ENCODE measurements at places on chromosomes 1 and 21.

- no peak for DNase-seq
Measured at GRCh38 chr1:213227458-213227857, 176.4 kb downstream of the RPS6KC1 start.

DNA sequence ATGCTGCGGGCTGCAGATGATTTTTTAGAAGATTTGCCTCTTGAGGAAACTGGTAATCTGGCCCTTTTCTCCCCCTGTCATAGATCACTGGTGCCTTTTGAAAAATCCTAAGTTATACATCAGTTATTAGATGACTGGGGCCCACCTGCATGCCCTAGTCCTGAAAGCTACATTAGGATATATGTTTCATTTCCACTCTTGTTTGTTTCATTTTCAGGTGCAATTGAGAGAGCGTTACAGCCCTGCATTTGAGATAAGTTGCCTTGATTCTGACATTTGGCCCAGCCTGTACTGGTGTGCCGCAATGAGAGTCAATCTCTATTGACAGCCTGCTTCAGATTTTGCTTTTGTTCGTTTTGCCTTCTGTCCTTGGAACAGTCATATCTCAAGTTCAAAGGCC is 8.1 kb upstream of the IFI44 start:
- DNase-seq: no peak

GRCh38 chr1:180513531-180513930 is 11.2 kb upstream of the ACBD6 start:
- DNase-seq: no peak

- DNase-seq: no peak
Measured at GRCh38 chr21:28875078-28875477, 117.6 kb downstream of the LTN1 start.

DNA sequence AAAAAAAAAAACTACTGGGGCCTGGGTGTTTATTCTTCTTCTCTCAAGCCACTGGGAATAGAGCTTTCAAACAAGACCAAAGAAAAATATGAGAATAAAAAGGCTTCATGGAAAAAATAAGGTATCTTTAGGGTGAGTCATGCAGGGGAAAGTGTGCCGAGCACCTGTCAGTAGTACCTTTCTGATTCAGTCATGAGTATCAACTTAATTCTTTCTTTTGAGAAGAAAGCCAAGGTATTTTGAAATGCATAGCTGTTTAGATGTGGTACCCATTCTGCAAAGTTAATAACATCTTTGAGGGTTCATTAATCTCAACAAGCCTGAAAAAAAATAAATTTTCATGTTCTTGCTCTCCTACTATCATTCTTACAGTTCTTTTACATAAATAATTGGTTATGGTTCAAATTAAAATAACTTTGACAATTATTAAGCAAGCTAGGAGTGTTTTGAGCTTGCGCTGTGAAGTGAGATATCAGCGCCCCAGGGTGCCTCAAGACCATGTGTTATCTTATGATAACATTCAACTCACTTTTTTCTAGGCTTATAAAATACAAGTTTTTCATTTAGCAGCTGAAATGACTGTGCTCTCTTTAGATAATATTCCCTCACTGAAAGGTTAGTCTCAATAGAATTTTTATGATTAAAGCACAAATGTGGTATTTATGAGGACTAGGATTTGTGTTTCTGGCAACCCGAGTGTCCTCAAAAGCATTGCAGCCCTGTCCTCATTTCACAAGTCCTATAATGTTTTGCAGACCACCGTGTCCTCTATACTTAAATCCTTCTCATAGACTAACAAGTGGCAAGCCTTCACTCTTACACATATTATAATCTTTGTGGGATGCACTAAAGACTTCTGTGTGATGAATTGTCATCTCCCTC is 138.6 kb downstream of the SLC44A5 start:
- no peak for DNase-seq

- no peak for DNase-seq
Measured at GRCh38 chr1:44359234-44359935, 4.3 kb upstream of the ERI3 start.

DNA sequence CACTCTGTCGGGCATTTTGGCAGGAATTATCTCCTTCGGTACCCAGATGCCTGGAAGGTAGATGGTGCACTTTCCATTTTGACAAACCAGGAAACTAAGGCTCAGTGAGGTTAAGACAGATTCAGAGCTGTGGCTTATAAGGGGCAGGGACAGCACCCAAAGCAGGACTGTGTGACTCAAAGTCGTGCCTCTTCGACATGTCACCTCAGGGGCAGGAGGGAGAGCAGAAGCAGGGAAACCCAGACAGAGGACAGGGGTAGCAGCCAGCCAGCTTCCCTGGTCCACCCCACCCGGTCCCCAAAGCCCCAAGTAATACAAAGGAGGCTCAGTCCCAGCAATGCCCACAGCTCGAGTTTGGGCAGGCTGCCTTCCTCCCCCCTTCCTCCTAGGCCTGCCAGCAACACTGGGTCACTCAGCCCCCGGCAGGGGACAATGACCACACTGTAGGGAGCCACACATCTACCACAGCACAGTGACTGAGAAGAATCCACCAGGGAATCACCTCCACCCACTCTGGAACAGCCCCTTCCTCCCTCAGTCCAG is 2.5 kb downstream of the RHOC start:
- DNase-seq: no peak

GRCh38 chr1:31624309-31624708 is 6.8 kb downstream of the HCRTR1 start:
- no peak for DNase-seq

- DNase-seq: no peak
Measured at GRCh38 chr1:149936992-149937705, 470 bp upstream of the MTMR11 start.

DNA sequence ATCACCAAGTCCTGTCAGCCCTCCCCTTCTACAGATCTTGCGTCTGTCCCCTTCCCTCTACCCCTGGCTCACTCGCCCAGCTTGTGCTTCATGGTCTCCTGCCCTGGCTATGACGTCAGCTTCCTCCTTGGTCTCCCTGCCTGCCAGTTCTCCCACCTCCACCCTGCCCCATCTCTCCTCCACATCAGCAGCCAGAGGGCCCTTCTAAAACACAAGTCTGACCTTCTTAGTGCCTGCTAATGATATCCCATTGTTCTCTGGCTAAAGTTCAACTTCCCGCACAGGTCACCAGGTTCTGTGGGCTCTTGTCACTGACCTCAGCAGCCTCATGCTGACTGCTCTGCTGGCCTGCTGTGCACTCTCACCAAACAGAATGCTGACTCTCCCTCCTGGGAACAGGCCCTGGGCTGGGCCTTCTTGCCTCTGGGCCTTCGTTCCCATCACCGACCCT is 24.7 kb upstream of the MYCL start:
- DNase-seq: peak; percentile 33

- DNase-seq: no peak
Measured at GRCh38 chr1:76352741-76353435, 278.3 kb downstream of the ST6GALNAC3 start.

DNA sequence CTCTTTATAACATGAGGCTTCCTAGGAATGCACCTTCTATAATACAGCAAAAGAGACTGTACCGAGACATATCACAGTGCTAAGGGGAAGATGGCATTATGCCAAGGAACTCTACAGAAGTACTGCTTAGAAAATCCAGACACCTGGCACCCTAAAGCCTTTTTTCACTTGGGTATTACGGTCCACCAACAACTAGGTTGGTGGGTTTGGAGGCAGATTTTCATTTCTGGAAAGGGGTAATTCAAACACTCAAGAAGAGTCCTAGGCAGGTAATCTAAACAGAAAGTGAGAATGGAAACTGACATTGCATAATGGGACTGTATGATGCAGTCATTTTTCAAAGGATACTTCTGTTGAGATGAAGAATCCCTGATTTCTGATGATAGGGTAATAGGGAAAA is 19.6 kb downstream of the SCMH1 start:
- DNase-seq: peak; percentile 31

- DNase-seq: no peak
Measured at GRCh38 chr1:234507626-234508387, 28.8 kb upstream of the TARBP1 start.

DNA sequence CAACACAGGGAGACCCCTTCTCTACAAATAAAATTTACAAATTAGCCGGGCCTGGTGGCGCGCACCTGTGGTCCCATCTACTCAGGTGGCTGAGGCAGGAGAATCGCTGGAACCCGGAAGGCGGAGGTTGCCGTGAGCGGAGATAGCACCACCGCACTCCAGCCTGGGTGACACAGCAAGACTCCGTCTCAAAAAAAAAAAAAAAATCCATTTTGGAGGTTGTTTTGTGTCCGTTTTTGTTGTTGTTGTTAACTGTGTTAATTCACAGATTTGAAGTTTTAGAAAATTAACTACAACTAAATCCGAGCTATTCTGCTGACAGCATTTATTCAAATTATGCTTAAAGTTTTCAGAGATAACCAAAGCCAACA is 618 bp downstream of the CLCC1 start:
- DNase-seq: no peak

DNA sequence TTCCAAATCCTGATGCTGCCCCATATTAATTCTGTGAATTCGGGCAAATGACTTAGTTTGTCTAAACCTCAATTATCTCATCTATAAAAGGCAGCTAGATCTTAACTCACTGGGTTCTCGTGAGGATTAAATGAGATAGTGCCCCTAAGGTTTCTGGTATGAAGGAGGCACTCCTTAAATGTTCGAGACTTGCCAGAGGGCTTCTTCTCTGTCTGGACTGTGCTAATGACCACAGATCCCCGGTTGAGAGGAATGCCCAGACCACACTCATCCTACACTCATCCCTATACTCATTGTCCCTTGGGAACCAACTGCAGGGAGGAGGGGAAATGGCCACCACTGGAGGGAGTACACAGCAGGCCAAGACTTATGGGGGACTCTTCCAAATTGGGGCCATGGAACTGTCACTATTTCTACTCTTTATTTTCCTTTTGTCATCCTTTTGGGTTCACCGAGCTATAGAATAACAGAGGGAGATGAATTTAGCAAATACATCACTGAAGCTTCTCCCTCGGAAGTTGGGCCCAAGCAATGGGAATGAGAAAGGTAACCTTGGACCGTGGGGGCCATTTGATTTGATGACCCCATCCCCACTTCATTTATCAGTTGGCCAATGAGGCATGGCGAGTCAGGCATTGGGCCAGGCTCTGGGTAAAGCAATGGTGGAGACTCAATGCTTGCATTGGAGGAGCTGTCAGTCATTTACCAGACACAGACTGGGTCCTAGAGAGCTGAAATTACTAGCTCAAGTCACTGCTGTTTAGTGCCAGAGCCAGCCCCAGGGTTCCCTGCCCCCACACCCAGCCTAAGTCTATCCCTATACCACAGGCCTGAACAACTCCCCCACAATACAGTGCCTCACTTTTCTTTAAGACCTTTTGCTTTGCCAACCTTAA is 5.1 kb downstream of the ATF3 start:
- DNase-seq: no peak

- DNase-seq: no peak
Measured at GRCh38 chr1:218494449-218494852, 149.3 kb downstream of the TGFB2 start.

- no peak for DNase-seq
Measured at GRCh38 chr1:6389971-6390370, 3.6 kb downstream of the ACOT7 start.

DNA sequence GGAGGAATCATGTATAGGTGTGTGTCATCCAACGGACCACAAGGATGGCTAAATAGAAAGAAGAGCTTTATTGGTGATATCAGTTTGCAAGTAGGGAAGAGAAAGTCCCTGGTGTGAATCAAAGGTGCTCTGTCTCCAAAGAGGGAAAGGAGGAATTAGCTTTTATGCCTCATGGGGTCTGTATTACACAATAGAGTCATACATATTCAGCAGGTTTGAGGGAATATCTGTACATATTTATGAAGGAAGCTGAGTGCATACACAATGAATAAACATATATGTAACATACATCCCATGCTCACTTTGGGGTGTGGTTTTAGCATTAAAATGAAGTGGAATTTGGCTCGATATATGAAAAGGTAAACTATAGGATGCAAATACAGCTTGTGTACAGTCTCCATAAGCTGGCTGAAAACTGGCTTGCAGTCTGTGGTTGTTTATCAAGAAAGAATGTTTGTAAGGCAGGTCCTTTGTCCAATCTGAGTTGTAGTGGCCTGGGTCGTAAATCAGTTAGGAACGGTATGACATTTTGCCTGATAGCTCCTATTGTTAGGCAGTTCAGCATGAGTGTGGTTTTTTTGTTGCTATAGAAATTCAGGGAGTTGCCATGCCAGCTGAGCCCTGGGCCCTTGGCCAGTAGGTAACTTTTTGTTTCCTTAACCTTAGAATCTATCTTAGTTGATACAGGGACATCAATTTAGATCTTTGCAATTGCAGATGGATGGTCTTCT is 198.0 kb upstream of the ZP4 start:
- DNase-seq: no peak

DNA sequence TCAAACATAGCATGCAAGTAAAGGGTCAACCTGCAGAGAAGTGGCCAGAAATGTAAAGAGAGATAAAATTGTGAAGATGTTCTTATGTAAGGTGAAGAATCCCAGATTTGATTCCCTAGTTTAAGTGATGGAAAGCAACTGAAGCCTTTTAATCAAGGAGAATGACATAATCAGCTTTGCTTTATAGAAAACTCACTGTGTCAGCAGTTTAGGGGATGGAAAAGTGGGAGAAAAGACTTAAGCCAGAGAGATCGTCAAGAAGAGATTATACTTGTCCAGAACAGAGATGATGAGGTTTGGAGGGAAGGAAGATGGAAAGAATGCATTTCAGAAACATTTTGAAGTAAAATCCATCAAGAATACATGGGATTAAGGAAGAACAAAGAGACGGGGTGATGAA is 275.3 kb upstream of the ST6GALNAC5 start:
- DNase-seq: no peak

DNA sequence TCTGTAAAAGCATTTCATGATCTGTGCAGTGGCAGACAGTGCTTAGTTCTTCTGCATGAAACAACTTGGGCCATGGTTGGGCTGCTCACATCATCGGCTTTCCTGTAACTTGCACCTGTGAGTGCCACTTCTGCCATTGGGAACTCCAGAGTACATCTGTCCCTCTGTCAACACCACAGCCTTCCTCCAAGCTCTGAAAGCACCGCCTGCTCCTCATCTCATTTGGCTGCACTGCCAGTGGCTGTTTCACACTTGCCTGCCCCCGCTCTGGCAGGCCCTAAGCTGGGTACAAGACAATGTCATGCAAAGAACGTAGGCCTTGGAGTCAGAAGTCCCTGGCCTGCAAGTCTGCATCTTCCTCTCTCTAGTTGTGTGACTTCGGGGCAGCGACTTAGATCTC is 46.4 kb downstream of the DDX20 start:
- DNase-seq: peak; percentile 5

DNA sequence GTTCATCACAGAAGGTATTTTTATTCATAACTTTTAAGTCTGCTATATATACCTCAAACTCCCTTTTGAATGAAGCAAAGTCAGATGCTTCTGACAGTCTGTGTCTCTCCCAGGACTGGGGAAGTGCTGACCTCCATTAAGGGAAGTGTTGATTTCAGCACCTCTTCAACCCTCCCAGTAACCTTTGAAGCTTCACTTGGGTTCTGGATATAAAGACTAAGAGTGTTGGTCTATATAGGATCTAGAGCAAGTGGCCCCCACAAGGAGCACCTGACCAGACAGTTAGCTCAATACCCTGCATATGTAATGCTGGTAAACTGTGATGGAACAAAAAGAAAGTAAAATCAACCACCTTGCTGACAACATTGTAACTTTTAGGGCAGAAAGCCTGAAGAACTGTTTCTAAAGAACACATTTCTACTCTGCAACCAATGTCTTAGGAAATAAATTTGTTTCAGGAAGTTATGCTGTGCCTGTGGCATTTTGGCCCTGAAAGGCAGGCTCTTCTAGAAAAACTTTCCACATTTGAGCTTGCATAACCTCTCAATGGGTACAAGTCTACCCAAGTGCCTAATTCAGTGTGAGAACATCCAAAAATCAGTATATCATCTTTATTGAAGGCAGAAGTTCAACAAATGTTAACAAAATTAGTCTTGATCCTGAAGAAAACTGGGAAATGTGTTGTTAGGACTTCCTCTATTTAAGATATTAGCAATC is 865 bp upstream of the PTPN22 start:
- DNase-seq: peak; percentile 50

GRCh38 chr1:21874778-21875547 is 62.1 kb downstream of the HSPG2 start:
- DNase-seq: no peak

All from NAMALWA (cell line).